ENCODE measurements at places on chromosomes 5 and 9. TPM values are rescaled to one million over a fixed set of nuclear protein-coding genes. Genes with fewer than 3 reads are reported as not detected.

GRCh38 chr9:21326526-21327139 is 8.6 kb downstream of the KLHL9 start:
- H3K27ac ChIP-seq: no peak overlapping the region
- no peaks in the 10 kb centered on the region for H3K27me3 ChIP-seq
- peak; percentile 70 for DNase-seq
- H3K4me3 ChIP-seq: no peak overlapping the region
- peaks cover 2% of the 10 kb centered on the region for H3K4me1 ChIP-seq
- H3K36me3 ChIP-seq: no peaks in the 10 kb centered on the region

- no peaks in the 10 kb centered on the region for H3K4me1 ChIP-seq
- H3K27ac ChIP-seq: no peak overlapping the region
- no peak overlapping the region for H3K4me3 ChIP-seq
- no peak for DNase-seq
- peaks cover 13% of the 10 kb centered on the region for H3K27me3 ChIP-seq
Measured at GRCh38 chr5:516338-516925, 7.8 kb downstream of the SLC9A3 start.

DNA sequence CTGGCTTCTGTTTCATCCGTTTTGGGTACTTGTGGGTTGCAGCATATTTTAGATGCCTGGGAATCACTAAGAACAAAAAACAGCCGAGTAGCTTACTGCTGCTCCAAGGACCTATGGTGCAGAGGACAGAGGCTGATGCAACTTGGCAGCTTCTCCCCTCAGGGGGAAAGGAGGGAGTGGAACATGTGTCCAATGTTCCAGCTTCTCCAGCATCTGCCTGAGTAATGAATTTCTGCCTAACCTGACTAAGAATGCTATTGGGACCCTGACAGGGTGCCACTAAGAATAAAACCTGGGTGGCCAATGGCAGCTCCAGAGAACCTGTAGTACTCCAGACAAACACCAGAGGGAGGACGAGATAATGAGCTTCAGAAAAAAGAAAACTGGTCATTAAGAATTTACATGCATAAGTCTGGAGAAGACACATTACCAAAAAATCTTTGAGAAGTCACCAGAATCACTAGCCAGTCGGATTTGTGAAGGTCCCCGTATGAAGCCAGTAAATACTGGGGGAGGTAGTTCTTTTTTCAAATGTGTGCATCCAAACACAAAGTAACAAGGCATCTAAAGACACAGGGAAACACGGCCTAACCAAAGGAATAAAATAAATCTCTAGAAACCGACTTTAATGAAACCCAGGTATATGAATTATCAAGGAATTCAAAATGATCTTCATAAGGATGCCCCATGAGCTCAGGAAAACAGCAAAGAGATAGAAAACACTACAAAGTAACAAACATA is 293.5 kb downstream of the HINT1 start:
- no peaks in the 10 kb centered on the region for H3K27me3 ChIP-seq
- no peaks in the 10 kb centered on the region for H3K36me3 ChIP-seq
- no peak overlapping the region for H3K4me3 ChIP-seq
- H3K4me1 ChIP-seq: no peaks in the 10 kb centered on the region

GRCh38 chr5:109614301-109614700 is 75.4 kb upstream of the MAN2A1 start:
- H3K27ac ChIP-seq: no peak overlapping the region
- no peaks in the 10 kb centered on the region for H3K36me3 ChIP-seq
- no peaks in the 10 kb centered on the region for H3K4me1 ChIP-seq
- H3K27me3 ChIP-seq: no peaks in the 10 kb centered on the region
- H3K4me3 ChIP-seq: no peak overlapping the region

GRCh38 chr9:135061441-135061840 is 26.0 kb upstream of the OLFM1 start:
- no peak overlapping the region for H3K4me3 ChIP-seq
- no peaks in the 10 kb centered on the region for H3K27me3 ChIP-seq
- no peaks in the 10 kb centered on the region for H3K36me3 ChIP-seq
- no peaks in the 10 kb centered on the region for H3K4me1 ChIP-seq
- no peak overlapping the region for H3K27ac ChIP-seq

DNA sequence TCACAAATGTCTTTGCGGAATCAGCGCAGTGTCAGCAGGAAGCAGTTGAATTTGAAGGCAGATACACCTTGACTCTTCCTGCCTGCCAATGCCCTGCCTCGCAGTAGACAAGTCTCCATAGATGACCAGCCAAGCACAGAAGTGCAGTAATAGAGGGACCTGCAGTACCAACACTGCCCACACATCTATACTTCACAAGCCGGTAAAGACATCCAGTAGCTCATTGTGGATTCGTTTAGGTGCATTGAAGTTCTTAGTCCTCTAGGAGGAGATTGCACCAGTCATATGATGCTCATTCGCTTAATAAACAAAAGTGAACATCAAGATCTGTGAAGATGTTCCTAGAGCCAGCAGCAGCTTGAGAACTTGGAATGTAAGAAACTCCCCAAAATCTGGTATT is 7.1 kb upstream of the IFNA2 start:
- DNase-seq: peak; percentile 51
- H3K27ac ChIP-seq: no peak overlapping the region
- no peaks in the 10 kb centered on the region for H3K36me3 ChIP-seq

Gene CA9
- total RNA-seq: not detected

Gene PCAT7
- not detected for total RNA-seq

Gene CBY3
- total RNA-seq: not detected

Gene PCDHB8
- total RNA-seq: not detected
